ENCODE measurements at places on chromosomes 6 and 20.

- DNase-seq: no peak
Measured at GRCh38 chr6:45663251-45664221, 285.8 kb upstream of the SUPT3H start.

DNA sequence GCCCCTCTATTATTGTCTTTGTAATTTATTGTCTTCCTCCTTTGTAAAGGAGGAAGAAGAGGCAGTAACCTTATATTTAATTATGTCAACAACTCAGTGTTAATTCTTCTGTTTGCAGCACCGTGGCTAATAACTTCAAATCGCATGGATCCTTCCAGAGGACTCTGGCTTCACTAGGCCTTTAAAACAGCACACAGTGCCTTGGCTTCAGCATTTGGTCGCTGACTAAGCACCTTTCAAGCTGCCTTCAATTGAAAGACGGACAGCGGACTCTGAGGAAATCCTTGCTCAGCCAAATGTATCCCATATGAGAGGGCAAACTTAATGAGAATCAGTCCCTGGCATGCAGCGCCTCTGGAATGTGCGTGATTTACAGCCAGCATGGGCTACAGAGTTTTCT is 64.2 kb downstream of the SGK1 start:
- peak; percentile 63 for DNase-seq

DNA sequence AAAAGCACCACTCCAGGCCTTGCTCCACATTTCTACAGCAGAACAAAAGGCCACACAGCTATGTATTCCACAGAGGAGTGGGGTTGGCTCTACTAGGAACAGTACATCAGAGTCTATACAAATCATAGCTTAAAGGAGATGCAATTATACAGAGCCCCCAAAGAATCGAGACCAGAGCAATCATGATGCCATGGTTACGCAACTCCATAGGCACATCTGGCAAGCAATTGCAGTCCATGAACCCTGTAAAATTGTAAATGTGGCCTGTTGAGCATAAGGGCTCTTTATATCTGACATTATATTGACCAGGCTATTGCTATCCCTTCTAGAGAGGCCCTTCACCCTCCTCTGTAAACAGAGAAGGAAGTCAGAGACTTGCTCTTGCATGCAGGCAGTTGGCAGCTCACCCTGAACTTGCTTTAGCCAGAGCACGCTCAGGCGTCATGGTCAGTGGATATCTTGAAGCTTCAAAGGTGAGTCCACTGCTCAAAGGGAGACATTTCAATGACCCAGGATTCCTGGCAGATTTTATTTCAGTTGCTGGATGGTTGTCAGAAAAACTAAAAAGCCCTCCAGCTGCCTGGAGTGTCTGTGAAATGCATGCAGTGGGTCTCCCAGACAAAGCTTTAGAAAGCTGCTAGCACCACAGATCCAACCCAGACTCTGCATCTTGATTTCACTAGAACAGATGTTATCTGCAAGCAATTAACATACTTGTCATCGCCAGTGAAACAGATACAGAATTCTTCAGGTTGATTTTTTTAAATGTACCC is 357.2 kb downstream of the CENPW start:
- DNase-seq: no peak

GRCh38 chr6:20919677-20920385 is 385.6 kb downstream of the CDKAL1 start:
- DNase-seq: no peak

GRCh38 chr6:125991653-125992052 is 5.3 kb downstream of the TRMT11 start:
- no peak for DNase-seq
